ENCODE measurements at places on chromosomes 13 and 19.

GRCh38 chr19:9835507-9835949, 410 bp downstream of the PIN1 start:
- DNase-seq, result no peak

- no peak for DNase-seq
These were observed 19.7 kb downstream of the ACOD1 start for GRCh38 chr13:76968041-76968440.

GRCh38 chr19:54136086-54136863, 1.3 kb upstream of the CNOT3 start:
- no peak for DNase-seq

DNA sequence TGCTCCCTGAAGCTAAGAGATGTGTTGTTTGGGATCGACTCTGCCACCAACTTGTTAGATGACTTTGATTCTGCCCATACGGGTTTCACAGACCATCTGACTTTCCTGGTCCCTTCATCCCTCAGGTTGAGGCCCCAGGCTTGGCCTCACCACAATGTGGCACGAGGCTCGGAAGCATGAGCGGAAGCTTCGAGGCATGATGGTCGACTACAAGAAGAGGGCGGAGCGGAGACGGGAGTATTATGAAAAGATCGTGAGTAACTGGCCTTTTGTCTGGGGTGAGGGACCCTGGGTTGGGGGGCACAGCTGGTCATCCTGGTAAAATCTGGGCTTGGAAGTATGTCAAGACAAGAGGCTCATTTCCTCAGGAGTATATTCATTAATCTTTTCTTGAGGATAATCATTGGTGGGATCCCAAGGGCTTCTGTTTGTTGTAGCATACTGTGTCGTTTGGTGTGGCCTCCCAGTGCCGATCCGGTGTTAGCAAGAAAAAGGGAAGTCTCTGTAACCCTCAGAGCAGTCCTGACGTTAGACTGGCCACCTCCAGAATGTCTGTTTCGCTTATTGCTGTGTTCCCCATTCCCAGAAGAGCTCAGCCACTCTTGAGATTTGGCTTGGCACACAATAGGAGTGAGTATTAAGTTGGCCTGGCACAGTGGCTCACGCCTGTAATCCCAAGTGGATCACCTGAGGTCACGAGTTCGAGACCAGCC, 1.4 kb downstream of the CLASRP start:
- DNase-seq, result no peak

GRCh38 chr19:36128392-36128736, 11.5 kb upstream of the CAPNS1 start:
- no peak for DNase-seq

DNA sequence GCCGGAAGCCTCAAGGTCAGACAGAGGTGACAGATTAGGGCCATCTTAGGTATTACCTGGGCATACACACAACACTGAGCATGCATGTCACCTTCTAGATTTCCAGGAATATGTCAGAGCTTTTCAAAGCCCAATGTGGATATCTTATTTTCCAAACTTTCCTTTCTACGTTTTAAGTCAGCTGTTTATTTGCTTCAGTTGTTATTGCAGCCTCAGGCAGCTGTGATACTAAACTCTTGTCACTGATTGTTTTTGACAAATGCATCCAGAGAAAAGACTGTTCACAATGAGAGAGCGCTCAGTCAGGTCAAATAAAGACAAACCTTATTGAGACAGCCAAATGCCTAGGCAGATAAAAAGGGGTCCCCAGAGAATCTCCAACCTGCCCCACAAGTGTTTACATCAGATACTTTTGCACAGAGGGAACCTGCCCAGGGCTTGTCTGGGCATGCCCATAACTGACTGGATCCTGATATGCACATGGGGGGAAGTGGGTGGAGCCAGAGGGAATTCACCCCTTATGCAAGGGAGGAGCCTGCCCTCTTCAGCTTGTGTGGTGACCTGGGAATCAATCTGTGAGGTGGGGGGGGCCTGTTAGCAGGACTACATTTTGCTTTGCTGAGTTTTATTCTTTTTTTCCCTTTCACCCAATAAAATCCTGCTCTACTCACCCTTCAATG, 28.5 kb downstream of the MED4 start:
- DNase-seq, result no peak
